OCI-LY7 (cell line): ENCODE measurements at places on chromosomes 11 and 22.

GRCh38 chr11:27296497-27296896, 66.5 kb downstream of the CCDC34 start:
- DNase-seq: peak; percentile 46

- DNase-seq: no peak
These were observed 31.7 kb upstream of the TMPRSS4 start for GRCh38 chr11:118045191-118045590.

- no peak for DNase-seq
These were observed 73.8 kb upstream of the HTATIP2 start for GRCh38 chr11:20289732-20290131.

GRCh38 chr11:68503792-68504191, 43.2 kb downstream of the PPP6R3 start:
- no peak for DNase-seq

DNA sequence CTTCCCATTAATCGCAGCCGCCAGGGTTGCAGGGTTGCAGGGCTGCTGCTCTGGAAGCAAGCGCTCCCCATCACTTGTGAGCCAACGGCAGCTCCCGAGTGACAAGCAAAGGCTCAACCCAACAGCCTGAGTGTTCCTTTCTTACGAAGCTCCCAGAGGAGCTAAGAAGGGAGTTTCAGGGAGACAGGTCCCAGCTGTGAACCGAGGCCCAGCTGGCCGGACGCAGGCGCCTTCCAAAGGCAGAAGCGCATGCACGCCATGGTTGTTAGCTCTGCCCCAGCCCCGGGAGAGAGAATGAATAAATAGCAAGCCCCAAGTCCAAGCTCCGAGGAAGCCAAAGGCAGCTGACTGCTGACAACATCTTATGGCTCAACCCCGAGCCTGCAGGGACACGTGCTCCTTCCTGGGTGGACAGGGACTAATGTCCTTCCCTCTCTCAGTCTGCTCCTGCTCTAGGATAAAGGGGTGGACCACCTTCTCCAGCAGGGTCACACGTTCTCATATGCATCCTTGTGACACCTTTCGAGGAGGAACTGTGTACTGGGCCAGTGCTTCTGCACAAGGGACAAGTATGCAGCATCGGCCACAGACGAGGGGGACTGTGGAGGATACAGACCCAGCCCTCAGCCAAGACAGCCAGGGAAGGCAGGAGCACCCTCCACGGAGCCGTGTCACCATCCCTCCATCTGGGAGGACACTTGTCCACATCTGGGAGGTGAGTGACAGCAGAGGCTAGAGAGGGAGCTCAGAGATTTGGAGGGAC, 29.9 kb downstream of the SHANK2 start:
- DNase-seq: no peak

DNA sequence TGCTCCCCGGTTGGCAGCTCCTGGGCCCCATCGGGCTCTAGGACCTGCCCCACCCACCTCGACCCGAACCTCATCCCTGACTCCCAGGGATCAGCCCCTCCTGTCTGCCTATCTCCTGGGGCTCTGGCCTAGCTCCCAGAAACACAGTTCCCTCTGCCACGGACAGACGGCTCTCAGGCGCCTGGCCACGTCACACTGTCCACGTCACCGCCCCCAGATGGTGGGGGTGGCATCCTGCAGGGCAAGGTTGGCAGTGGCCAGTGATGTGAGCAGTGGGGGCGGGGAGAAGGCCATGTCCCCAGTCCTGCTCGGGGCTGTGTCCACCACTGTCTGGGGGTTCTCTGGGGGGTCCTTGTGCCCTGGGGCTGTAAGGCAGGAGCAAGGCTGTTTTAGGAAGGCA, 29.2 kb downstream of the SYT7 start:
- no peak for DNase-seq

- no peak for DNase-seq
These were observed 5.7 kb downstream of the TAF1D start for GRCh38 chr11:93735627-93736026.

- no peak for DNase-seq
These were observed 65.0 kb upstream of the POU2AF1 start for GRCh38 chr11:111444040-111444439.

DNA sequence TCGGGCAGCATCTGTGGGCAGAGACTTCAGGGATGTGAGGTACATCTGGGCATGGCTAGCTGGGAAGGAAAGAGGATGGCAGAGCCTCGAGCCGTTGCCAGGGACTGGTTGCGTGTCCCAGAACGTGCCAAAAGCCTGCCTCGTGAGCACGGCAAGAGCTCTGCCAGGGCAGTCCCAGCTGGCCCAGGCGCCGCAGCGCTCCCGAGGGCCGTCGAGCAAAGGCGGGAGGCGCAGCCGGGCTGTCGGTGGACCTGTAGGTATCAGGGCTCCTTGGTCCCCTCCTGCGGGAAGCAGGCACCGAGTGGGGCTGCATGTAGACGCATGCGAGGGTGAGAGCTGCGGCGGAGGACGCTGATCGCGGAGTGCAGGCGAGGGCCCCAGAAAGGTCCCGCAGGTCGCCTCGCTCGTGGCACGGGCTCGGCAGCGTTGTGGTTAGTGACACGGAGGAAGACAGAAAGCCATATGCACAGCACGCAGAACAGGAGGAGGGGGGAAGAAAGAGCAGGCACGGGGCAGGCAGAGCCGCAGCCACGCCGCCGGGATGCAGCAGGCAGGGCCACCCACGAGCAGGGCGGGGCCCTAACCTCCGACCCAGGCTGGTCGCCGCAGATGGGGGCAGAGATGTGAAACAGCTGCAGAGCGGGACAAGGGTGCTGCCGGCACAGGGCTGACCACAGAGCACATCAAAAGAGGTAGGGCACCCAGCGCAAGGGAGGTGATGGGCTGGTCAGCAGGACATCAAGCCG, 18.0 kb downstream of the LSP1 start:
- no peak for DNase-seq

DNA sequence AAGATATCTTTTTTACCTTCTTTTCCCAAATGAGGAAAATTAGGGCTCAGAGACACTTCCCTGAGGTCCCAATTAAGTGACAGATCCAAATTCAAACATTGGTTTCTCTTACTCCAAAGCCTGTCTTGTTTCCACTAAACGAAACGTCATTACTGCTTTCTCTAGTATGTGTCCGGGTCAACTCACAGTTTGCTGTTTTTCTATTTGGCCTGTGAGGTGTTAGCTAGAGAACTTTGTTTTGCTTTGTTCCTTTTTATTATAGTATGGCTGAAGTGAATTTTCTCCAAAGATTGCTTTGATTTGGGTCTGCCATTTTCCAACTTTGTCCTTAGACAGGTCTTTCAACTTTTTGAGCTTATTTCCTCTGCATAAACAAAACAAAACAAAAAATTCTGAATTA, 179.6 kb downstream of the UVRAG start:
- DNase-seq: no peak

- no peak for DNase-seq
These were observed 103.5 kb upstream of the OR5AK2 start for GRCh38 chr11:56885177-56885576.

DNA sequence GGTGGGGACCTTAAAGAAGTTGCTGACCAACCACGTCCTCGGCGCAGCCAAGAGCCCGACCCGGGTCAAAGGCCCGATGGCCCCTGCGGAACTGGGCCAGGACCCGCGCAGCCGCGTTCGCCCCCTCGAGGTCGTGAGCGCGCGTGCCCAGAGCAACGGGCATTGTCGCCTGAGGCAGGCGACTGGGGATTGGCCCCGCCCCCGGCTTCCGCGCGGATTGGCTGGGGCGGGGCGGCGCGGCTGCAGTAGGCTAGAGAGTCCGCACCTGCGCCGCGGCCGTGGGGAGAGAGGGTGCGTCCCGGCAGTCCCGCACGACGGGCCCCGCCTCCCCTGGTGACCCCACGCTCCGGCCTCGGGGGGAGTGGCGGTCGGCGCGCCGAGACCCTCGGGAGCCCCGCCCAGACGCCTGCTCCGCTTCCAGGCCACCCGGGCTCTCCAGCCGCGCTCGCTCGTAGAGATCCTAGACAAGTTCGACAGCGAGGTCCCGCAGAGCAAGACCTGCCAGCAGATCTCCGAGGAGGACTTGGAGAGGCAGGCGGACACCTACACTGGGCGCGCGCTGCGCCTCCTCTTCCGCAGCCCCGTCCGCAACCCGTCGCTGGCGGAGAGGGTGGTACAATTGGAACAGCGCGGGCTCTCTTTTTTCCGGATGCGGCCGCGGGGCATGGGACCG, 8.3 kb upstream of the PPIL2 start:
- DNase-seq: peak; percentile 85

DNA sequence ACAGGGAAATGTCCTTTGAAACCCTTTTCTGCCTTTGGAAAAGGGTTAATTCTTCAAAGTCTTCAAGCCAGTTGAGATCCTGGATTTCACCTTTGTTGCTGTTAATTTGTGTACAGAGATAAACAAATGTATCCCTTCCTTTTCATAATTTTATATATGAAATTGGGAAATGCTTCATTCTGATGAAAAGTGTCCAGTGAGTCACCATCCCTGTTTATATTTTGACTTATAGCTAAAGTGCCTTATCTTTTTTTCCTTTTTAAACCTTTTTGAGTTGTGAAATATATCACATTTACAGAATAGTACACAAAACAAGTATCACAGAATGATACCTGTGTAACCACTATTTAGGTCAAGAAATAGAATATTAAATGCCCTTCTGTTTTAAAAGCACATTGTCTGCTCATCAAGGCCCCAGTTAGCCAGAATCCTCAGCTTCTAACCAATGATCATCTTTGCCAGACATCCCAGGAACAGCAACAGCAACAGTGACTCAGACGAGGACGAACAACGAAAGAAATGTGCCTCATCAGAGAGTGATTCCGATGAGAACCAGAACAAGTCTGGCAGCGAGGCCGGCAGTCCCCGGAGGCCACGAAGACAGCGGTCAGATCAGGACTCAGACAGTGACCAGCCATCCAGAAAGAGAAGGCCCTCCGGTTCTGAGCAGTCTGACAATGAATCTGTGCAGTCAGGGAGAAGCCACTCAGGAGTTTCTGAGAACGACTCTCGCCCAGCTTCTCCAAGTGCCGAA, 27.3 kb downstream of the CTR9 start:
- DNase-seq: no peak

GRCh38 chr11:6817694-6818093, 18.2 kb upstream of the OR6A2 start:
- DNase-seq: no peak

DNA sequence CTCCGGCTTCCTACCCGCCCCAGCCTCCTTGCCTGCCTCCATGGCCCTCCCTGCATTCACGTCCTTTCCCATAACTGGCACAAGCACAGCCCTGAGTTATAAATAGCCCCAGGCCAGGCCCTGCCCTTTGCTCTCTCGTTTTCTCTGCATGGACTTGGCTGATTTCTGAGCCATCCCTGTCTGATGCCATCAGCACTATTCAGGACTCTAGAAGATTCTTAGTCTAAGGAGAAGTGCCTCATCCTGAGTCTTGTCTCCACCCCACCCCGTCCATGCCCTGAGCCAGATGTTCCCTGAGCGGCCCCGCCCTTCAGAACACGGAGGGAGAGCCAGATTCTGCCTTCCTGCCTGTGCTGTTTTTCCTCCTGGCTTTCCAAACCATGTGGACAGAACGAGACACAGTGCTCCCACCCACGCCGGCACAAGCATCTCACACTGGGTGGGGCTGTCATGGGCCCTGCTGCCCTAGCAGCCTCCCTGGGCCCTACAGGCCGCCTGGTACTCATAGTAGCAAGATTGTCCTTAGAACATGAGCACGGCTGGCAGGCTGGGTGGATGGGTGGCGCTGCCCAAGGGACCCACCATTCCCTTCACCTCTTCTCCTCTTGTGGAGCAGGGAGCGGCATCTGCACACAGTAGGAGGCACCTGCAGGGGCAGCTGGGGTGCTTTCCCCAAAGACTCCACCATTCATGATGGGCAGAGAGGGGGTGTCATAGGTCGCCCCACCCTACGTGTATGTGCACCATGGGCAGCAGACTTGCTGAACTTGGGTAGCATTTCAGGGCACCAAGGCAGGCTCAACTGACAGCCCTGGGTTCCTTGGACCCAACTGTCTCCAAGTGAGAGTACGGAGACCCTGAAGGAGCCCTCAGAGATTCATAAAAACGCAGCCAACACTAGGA, 76.9 kb downstream of the BCR start:
- no peak for DNase-seq

DNA sequence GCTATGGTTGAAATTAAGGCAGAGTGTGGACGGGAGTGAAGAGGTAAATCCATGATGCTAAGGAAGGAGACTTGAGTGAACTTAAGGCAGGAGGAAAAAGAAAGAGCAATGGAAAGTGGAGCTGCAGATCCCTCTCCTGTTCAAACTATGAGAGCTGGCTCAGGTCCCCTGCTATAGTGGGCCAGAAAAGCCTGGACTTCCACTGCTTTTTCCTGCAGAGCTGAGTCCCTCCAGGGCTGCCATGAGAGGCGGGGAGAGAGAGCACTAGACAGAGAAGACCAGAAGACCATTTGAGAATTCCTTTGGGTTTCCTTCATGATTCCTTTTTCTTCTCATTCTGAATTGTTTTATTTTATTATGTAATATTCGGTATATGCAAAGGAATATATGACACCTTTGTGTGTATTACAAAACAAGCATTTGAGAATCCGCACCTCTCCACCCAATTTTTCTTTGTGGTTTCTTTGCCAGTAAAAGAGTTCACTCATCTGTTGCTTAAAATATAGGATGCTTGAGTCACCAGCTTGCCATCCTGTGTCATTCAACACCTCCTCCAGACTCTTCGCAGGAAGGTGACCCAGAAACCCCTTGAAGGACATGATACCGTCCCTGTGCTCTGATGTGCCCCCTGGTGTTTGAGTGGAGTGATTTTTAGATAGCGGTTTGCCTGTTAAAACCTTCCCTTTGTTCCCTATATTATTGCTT, 24.4 kb downstream of the SREBF2 start:
- DNase-seq: peak; percentile 81

- DNase-seq: no peak
These were observed 117.7 kb downstream of the GALNT18 start for GRCh38 chr11:11504071-11504470.

DNA sequence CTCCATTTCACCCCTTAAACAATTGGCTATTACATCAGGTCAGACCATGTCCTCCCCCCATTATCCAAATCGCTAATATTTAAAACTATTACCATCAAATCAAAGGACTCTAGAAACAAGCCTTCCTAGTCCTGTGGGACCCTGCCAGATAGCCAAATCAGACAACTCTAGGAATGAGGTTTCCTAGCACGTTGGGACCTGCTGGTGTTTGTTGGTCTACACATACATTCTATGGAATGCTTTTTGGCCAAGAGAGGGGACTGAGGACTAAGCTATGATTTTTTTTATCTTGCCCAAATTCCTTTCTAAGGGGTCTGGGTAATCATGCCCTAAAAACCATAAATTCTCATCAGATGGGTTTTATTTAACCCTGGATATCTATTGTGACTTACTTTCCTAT, 14.1 kb upstream of the SELENOH start:
- no peak for DNase-seq

DNA sequence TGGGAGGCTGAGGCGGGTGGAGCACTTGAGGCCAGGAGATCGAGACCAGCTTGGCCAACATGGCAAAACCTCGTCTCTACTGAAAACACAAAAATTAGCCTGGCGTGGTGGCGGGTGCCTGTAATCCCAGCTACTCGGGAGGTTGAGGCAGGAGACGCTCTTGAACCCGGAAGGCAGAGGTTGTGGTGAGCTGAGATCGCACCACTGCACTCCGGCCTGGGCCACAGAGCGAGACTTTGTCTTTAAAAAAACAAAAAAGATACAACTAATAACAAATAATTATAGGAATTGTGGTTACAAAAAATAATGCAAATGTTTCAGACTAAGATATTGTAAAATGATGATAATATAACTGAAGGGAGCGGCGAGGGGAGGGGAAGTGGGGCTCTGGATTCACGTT, 90.3 kb upstream of the RTL6 start:
- DNase-seq: no peak
